ENCODE measurements at places on chromosomes 2 and 18. TPM values are rescaled to one million over a fixed set of nuclear protein-coding genes. Genes with fewer than 3 reads are reported as not detected.

The DYTN gene
- total RNA-seq = not detected

The AOX1 gene
- total RNA-seq = 111 TPM

The C2orf74 gene
- total RNA-seq = 15.7 TPM

The GFPT1 gene
- total RNA-seq = 26.7 TPM

The COLEC12 gene
- 57.3 TPM for total RNA-seq

The MC2R gene
- total RNA-seq = not detected
